ENCODE measurements at places on chromosomes 1 and 21.
A peak's percentile ranks its signal among the peaks of the same experiment; 100 is the strongest.

- no peak for DNase-seq
Measured at GRCh38 chr1:219897914-219898313, 30.4 kb downstream of the SLC30A10 start.

- no peak for DNase-seq
Measured at GRCh38 chr1:83593073-83593472, 405.9 kb downstream of the TTLL7 start.

- DNase-seq = no peak
Measured at GRCh38 chr1:157334041-157334440, 195.8 kb upstream of the ETV3 start.

- DNase-seq = no peak
Measured at GRCh38 chr1:45446530-45446929, 44.4 kb downstream of the TESK2 start.

DNA sequence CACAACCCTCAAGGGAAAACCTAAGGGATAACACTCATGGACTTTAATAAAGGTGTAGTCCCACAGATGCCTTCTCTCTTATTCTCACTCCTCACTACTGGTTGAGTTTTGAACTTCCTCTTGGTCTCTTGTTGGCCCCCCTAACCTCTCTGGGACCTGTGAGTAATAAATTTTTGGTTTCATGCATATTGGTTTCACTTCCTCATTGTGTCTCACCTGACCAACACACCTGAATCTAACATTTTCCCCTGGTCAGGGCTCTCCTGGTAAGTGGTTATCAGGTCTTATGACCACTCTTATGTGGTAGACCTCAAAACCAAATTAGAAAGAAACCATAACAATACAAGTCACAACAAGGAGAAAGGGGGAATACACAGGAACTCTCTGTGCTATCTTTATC is 60.5 kb upstream of the PRMT6 start:
- DNase-seq = no peak

GRCh38 chr1:229848752-229849677 is 218.0 kb upstream of the GALNT2 start:
- DNase-seq = peak; percentile 56

- DNase-seq = no peak
Measured at GRCh38 chr21:22164912-22165311, 1166.7 kb downstream of the NCAM2 start.

All from common myeloid progenitor, CD34-positive (primary cell).